ENCODE measurements at places on chromosomes 16 and 17.

DNA sequence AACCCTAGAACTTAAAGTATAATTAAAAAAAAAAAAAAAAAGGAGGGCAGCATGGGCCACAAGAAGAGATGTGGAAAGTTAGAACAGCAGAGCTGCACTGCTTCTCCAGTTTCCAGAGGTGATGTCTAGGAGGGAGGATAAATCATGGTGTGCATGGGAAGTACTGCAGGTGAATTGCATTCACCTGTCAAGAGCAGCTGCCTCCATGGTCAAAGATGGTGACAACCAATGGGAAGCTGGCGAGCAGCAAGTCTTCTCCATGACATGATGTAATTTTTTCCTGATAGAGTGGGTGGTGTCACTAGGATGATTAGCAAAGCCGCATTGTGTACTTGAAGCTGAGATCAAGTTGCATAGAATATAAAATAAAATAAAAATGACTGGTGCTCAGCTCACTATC is 95.6 kb upstream of the HS3ST4 start:
- no peak for DNase-seq

GRCh38 chr16:81551821-81552304 is 107.3 kb downstream of the CMIP start:
- DNase-seq: no peak

GRCh38 chr17:13421581-13422130 is 180.1 kb downstream of the HS3ST3A1 start:
- no peak for DNase-seq

- DNase-seq: no peak
Observed at GRCh38 chr17:74354123-74354522, 7.5 kb downstream of the BTBD17 start.
